ENCODE measurements at places on chromosomes 11 and 22.

DNA sequence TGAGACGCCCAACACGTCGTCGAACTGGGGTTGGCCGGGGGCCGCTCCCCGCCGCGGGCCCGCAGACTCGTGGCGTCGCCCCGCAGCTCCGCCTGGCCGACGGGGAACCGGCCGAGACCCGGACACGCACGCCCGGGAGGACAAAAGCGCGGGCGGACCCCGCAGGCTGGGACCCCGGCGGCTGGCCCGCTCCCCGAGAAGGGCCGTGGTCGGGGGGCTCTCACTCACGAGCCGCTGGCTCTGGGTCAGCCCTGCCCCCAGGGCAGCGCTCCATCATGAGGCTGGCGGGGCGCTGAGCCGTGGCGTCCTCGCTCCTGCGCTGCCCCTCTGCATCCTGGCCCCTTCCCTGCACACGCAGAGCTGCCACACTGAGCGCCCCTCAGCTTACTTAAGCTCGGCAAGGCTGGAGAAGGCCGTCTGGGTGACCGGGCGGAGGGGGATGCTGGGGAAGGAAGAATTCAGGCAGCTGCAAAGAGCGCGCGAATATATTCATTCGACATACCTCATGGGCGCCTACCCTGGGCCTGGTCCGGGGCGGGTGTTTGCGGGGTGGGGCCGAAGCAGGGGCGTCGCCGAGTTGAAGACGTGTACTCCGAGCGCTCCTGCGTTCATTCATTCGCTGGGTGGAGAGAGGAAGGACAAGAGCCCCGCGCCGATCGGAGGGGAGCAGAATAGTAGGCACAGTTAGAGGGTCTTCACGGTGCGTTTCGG is 579 bp upstream of the CYB5R2 start:
- peak; percentile 15 for DNase-seq

DNA sequence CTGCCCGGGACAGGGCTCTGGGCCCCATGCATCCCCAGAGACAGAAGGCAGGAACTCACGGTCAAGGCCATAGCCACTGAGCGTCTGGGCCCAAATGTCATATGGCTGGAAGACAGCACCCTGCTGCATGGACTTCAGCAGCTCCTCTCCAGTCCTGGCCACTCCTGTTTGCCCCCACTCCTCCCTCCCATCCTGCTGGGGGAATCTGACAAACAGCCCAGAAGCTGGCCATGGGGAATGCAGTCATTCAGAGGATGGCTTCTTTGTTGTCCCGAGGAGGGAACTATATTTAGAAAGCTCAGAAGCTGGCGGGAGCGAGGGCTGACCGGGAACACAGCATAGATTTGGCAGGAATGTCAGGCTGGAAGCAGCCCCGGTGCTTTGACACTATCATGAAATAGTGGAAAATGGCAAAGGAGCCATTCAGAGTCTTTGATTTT is 35.0 kb downstream of the DKK3 start:
- no peak for DNase-seq

DNA sequence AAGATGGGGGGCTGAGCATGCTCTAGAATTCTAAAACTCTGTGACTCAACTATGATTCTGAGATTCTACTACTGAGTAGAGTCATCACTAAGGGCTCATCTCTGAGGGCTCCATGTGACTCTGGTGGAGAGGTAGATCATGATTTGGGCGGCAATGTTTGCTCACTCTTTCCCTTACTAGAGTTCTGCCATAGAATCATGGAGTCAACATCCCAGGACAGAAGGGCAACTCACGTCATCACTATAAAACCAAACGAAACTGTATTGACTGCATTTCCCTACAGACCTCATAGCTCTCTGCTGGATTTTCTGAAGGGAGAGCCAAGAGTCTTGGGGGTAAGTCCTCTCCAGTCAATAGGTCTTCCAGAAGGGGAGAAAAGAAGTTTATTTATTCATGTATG is at the start of gene MS4A14:
MS4A14 (plus strand) TSS at position 78 of the 400 bp plus-strand sequence; CDS start at position 198, 120 bp downstream.
- DNase-seq: no peak

- no peak for DNase-seq
These were observed 7.0 kb downstream of the MMP3 start for GRCh38 chr11:102836290-102836875.

- DNase-seq: no peak
These were observed 57.3 kb downstream of the BDNF start for GRCh38 chr11:27642954-27643353.

DNA sequence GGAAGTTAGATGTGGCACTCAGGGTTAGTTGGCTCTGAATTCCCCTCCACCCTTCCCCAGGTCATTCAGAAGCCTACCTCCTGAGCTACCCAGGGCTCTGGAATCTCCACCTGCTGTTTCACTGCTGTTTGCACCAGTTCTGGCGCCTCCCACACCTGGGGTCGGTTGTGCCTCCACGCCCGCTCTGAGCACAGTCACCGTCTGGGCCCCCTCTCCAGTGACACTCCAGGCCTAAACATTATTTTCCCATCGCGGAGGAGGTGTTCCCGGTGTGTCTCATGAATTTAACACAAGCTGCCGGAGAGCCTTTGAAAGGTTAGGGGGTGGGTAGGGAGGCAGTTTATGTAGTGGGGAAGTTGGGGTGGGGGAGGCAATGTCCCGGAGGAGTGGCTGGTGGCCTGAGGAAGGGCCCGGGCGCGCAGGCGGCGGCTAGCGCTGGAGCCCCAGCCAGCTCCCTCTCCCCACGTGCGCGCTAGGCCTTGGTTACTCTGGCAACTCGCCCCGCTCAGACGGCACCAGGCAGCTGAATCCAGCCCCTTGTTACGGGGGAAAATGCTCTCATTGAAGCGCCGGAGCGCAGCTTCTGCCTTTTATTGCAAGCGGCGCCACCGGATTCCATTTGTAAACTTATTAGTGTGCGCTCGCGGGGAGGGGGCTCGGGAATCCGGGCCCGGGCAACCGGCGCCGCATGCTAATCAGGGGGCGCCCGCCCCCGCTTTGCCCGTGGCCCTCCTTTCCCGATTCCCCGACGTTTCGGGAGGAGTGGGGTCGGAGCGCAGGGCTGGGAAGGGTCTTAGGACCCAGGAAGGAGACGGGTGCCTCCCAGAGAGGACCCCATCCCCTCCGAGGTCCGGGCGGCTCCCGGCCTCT is 52.4 kb downstream of the GRIK4 start:
- DNase-seq: peak; percentile 54

DNA sequence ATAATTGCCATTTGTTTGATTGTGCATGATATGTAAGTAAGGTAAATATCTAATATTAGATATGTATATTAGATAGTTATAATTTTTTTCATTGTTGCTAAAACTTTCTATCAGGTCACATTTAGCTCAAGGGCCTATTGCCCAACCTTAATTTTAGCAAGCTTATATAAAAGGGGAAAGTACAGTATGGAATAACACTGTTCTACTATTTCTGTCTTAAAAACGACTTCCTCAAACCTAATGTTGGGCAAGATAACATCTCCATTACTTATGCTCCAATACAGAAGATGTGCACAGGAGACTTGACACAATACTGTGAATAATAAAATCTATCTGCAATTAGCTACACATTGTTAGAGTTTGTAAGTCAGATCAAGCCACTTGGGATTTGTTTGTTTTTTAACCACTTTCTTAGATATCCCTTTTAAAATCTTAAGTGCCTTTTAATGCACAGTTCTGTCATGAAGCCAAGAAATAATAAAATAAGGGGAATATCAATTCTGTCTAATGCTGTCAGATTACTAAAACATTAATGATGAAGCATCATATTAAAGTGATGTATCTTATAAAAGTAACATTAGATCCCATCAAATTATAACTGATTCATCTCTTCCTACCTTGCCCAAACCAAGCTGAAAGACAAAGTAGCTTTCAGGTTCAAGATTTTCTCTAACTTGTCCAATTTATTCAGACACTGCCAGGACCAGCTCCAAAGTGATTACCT is 98.1 kb downstream of the SIK3 start:
- no peak for DNase-seq

DNA sequence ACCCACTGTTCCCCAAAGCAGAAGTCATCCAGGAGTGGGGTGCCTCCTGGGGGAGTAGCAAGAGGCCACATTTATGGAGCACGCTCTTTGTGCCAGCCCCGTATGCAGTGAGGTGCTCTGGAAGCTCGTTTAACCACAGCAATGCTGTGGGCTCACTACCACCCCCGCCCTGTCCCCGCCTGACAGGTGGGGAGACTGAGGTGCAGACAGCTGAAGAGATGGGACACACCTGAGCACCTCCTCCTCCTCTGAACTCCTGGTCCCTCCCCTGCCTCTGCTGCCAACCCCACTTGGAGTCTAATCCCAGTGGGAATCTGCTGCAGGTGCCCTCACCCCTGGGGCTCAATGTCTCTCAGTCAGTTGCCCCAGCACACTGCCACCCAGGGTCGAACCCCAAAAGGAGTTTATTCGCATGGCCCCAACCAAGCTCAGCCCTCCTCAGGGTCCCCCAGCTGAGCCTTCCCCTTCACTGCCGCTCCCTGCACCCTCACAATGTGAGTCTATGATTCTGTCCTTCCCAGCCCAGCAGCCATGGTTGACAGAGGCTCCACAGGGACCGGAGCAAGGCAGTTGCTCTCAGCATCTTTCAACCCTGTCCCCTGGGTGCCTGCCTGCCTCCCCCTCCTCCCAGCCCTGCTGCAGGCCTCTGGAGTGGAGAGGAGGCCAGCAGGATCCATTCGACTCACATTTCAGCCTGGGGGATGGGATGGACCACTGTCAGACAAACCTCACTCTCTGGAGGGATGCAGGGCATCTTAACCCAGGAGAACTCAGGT is 13.3 kb upstream of the BCR start:
- peak; percentile 47 for DNase-seq

- DNase-seq: no peak
These were observed 61.9 kb upstream of the SORL1-AS1 start for GRCh38 chr11:121514432-121515334.

GRCh38 chr11:96197801-96198701 is 144.9 kb downstream of the MAML2 start:
- DNase-seq: no peak

GRCh38 chr11:114316980-114317786 is 21.0 kb downstream of the NNMT start:
- no peak for DNase-seq

DNA sequence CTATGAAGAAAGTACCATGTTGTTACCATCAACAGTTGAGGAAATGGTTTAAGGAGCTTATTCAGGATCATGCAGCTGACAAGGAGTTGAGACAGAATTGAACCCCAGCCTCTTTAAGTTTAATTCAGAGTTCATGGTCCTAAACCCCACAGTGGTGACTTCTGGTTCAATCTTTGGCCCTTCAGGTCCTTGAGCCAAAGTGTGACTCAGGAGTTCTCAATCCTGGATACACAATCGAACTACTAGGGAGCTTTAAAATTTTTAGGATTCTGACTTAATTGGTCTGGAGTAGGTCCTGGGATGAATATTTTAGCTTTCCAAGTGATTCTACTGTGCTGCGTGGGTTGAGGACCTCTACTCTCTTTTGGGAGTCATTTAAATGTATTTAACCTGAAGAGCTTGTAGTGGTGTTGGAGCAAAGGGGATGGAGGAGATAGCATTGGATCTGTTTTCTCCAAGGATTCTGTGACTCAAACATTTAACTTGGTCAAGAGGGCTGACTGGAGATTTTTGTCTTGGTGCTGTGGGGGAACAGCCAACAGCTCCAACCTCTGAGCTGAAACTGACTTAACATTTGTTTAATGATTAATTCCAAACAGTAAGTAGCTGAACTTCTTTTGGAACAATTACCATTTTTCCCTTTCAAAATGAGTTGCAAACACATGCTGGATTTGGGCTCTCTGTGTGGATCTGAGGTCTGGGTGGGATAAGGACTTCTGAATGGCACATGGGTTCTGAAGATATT is 80.1 kb downstream of the INSC start:
- DNase-seq: no peak

DNA sequence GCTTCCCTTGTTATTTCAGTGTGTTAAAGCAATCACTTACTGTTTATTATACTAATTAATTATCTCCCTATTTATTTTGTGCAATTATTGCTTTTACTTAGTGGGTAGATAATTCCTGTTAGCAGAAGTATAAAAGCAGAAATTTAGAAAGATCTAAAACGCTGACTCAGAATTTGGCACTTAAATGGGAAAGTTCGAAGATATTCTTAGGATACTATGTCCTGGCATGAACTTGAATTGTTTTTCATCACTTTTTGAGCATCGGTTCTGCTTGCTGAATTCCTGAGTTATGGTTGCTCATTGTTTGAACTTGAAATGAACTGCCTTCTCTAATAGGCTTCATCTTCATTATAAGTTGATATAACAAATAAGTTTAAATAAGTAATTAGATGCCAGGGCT is 325.4 kb downstream of the JRKL start:
- no peak for DNase-seq

- peak; percentile 9 for DNase-seq
These were observed 349 bp downstream of the TIMM10 start for GRCh38 chr11:57530215-57530595.

Data from BE2C (cell line).